ENCODE measurements at places on chromosomes 11 and 22.
A peak's percentile ranks its signal among the peaks of the same experiment; 100 is the strongest.

GRCh38 chr11:88538098-88538497 is 200.6 kb upstream of the CTSC start:
- no peak overlapping the region for H3K27ac ChIP-seq
- H3K4me1 ChIP-seq: no peaks in the 10 kb centered on the region
- H3K4me3 ChIP-seq: no peak overlapping the region
- no peaks in the 10 kb centered on the region for H3K27me3 ChIP-seq

GRCh38 chr11:118872403-118872821 is 11.3 kb upstream of the CXCR5 start:
- H3K4me3 ChIP-seq: no peak overlapping the region
- H3K27ac ChIP-seq: peak overlapping the region; percentile 48
- no peak for DNase-seq
- H3K4me1 ChIP-seq: peaks cover 66% of the 10 kb centered on the region
- H3K36me3 ChIP-seq: no peaks in the 10 kb centered on the region

DNA sequence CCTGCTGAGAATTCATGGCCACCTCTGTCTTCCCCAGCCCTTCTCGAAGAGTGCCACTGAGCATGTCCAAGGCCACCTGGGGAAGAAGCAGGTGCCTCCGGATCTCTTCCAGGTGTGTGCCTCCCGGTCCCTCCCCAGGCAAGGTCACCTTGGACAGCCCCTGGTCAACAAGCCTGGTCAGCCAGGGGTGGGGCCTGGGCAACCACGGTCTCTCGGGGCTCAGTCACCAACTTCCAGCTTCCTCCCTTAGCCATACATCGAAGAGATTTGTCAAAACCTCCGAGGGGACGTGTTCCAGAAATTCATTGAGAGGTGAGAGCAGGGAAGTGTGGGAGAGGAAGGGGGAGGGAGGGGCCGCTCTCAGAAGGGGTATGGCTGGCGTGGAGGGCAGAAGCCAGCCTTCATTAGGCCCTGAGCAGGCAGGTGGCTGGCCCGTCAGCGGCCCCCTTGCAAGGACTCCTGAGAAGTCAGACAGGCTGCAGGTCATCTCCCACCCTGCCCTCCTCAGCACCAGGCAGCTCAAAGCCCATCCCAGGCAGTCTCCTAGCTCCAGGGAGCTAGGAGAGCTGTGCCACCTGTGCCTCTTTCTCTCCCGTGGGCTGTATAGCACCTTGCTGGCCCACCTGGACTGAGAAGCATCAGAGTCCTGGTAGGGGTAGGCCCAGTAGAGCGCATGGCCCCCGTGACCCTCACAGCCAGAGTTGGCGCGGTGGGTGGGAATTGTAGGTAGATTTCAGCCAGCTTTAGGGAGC is 9.3 kb upstream of the ANKRD13D start:
- H3K36me3 ChIP-seq: peaks cover 66% of the 10 kb centered on the region
- peak overlapping the region; percentile 93 for H3K27ac ChIP-seq
- H3K27me3 ChIP-seq: no peaks in the 10 kb centered on the region
- H3K4me1 ChIP-seq: peaks cover 65% of the 10 kb centered on the region
- no peak for DNase-seq
- H3K4me3 ChIP-seq: no peak overlapping the region

DNA sequence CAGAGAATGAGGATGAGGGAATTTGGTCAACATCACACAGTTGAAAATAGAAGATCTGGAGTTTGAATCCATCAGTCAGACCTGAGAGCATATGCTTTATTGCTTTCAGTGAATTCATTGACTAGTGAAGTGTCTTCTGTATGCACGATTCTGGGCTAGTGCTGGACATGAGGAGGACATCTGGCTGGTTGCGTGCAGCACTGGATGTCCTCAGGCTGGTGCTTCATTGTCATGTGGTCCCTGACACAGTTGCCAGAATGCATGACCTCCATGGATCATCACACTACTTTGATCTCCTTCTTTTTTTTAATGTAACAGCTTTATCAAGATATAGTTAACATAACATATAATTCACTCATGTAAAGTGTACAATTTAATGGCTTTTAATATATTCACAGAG is 44.5 kb upstream of the MMP7 start:
- DNase-seq: no peak
- H3K27me3 ChIP-seq: no peaks in the 10 kb centered on the region
- peaks cover 16% of the 10 kb centered on the region for H3K4me1 ChIP-seq
- H3K4me3 ChIP-seq: no peak overlapping the region

- H3K27ac ChIP-seq: no peak overlapping the region
- no peaks in the 10 kb centered on the region for H3K36me3 ChIP-seq
- H3K27me3 ChIP-seq: no peaks in the 10 kb centered on the region
- no peak for DNase-seq
- no peaks in the 10 kb centered on the region for H3K4me1 ChIP-seq
These were observed 993.7 kb downstream of the OPCML start for GRCh38 chr11:132538642-132539041.

DNA sequence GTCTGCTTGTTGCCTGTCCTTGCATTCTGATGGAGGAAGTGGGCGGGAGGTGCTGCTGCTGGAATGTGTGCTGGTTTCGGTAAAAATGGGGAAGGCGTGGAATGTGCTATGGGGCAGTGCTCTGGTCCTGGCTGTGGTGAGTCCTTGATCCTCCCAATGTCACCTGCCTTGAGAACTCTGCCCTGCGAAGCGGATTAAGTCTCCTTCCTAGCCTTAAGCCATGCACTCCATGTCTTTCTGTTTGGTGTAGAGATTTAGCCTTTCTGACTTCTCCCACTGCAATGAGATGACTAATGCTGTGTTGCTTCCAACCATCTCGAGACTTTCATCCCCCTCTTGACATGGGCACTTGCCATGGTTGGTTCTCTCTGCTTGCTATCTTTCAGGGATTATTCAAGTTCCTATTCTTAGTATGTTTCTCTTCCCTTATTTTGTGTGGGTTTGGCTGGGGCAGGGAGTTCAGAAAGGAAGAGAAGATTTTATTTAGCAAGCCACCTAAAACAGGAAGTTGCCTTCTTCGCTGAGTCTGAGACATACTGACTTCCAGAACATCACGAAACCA is 687.9 kb downstream of the NTM start:
- no peak overlapping the region for H3K4me3 ChIP-seq
- H3K27ac ChIP-seq: no peak overlapping the region
- H3K4me1 ChIP-seq: no peaks in the 10 kb centered on the region
- DNase-seq: no peak
- H3K36me3 ChIP-seq: no peaks in the 10 kb centered on the region

DNA sequence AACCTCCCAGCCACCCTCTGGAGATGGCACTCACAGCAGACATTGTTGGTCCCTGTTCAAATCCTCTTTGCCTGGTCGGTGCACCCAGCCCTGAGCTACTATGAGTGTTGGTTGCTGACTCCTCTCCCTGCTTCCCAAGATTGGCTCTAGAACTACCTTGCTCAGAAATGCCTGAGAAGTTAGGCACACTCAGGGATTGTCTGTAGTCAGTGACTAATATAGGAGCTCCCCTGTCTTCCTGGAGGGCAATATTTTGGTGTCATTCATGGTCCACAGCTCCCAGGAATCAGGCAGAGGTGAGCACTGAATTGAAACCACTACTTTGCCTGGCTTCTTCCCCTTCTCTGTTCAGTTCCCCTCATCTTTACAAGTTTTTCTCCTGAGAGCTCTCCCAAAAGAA is 325.9 kb downstream of the MIAT start:
- no peaks in the 10 kb centered on the region for H3K4me1 ChIP-seq
- H3K27ac ChIP-seq: no peak overlapping the region
- no peaks in the 10 kb centered on the region for H3K36me3 ChIP-seq
- H3K27me3 ChIP-seq: no peaks in the 10 kb centered on the region

DNA sequence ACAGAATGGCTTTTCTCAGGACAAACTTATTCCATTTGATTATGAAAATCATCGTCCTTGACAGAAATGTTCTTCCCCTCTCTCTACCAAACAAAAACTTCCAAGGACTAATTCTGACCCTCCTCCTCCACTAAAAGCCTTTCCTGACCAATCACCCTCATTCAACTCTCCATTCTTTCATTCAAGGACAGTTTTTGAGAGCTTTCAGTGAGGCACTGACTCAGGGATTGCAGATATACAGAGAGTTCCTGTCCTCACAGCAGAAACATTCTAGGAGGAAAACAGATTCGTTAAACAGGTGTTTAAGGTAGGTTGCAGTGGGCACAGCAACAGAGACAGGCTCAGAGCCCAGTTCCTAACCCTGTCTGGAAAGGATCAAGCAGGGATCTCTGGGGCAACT is 41.5 kb downstream of the OR4D9 start:
- H3K36me3 ChIP-seq: no peaks in the 10 kb centered on the region
- DNase-seq: no peak
- no peaks in the 10 kb centered on the region for H3K27me3 ChIP-seq
